ENCODE measurements at places on chromosomes 5 and 9.
A peak's percentile ranks its signal among the peaks of the same experiment; 100 is the strongest.

- DNase-seq, result no peak
- H3K36me3 ChIP-seq, result no peaks in the 10 kb centered on the region
- H3K27me3 ChIP-seq, result no peaks in the 10 kb centered on the region
- peak overlapping the region; percentile 77 for H3K27ac ChIP-seq
- peaks cover 22% of the 10 kb centered on the region for H3K4me1 ChIP-seq
Measured at GRCh38 chr9:36128349-36128748, 8.2 kb upstream of the GLIPR2 start.

- no peak for DNase-seq
- H3K27ac ChIP-seq, result no peak overlapping the region
- no peak overlapping the region for H3K4me3 ChIP-seq
- H3K36me3 ChIP-seq, result no peaks in the 10 kb centered on the region
- peaks cover 34% of the 10 kb centered on the region for H3K27me3 ChIP-seq
Measured at GRCh38 chr9:91678807-91679580, 255.4 kb upstream of the NFIL3 start.

DNA sequence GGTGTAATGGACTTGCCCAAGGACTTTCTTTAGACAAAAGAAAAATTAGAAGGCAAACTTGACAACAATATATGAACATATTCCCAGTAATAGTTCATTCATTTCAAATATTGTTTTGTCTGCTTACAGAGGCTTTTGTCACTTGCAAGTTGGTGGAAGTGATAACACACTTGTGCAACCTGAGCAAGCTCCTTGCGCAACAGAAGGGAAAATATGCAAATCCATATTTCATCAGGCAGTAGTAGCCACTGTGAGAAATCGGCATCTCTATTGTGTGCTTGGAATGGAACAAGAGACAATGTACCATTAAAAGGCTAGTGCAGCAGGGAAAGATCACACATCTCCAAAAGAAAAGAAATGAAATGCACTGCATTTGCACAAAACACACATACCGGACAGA lies 125.3 kb upstream of the RASEF start:
- no peak overlapping the region for H3K4me3 ChIP-seq
- no peaks in the 10 kb centered on the region for H3K36me3 ChIP-seq
- no peak overlapping the region for H3K27ac ChIP-seq
- H3K27me3 ChIP-seq, result peaks cover 9% of the 10 kb centered on the region
- H3K4me1 ChIP-seq, result no peaks in the 10 kb centered on the region
- DNase-seq, result no peak

GRCh38 chr5:134656690-134657089 lies 8.1 kb downstream of the SEC24A start:
- peak overlapping the region; percentile 56 for H3K27ac ChIP-seq
- DNase-seq, result no peak
- H3K27me3 ChIP-seq, result no peaks in the 10 kb centered on the region
- peaks cover 19% of the 10 kb centered on the region for H3K4me1 ChIP-seq
- no peak overlapping the region for H3K4me3 ChIP-seq

- H3K36me3 ChIP-seq, result peaks cover 31% of the 10 kb centered on the region
- no peaks in the 10 kb centered on the region for H3K27me3 ChIP-seq
- H3K4me3 ChIP-seq, result no peak overlapping the region
- DNase-seq, result no peak
- H3K4me1 ChIP-seq, result no peaks in the 10 kb centered on the region
Measured at GRCh38 chr5:31453522-31453921, 78.4 kb downstream of the DROSHA start.

- H3K36me3 ChIP-seq, result no peaks in the 10 kb centered on the region
- H3K4me3 ChIP-seq, result no peak overlapping the region
- H3K27me3 ChIP-seq, result peaks cover 22% of the 10 kb centered on the region
- H3K4me1 ChIP-seq, result peaks cover 6% of the 10 kb centered on the region
Measured at GRCh38 chr9:89000371-89000781, 9.1 kb downstream of the S1PR3 start.

DNA sequence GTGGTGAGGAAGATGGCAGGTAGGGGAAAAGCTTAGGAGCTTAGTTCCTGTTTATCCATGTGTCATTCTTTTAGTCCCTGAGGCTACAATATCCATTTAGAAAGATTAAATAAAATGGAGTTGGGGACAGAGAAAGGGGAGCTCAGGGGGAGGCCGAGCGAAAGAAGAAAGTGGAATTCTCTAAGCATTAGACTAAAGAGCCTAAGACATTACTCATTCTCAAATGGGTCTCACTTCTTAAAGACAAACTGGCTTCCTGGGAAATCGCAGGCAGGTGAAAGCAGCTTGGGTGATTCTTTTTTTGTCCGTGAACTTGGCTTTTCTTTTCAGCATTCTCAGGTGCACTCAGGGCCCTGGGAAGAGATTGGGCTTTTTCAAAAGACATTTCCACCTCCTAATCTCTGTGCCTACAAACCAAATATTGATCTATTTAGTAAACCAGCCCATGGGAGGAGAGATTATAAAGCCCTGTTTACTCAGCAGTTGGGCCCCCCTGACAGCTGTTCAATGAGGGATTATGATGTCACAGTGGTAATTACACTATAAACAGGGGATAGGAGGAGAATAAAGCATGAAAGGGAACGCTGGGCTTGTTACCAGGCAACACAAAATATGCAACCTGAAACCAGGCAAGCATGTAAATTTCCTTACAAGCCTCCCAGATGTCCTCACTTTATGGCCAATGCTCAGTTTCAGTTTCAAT lies 584.0 kb downstream of the ACTL7B start:
- peaks cover 3% of the 10 kb centered on the region for H3K36me3 ChIP-seq
- no peak overlapping the region for H3K4me3 ChIP-seq
- H3K4me1 ChIP-seq, result no peaks in the 10 kb centered on the region
- no peaks in the 10 kb centered on the region for H3K27me3 ChIP-seq
- no peak overlapping the region for H3K27ac ChIP-seq

- DNase-seq, result no peak
- peaks cover 18% of the 10 kb centered on the region for H3K36me3 ChIP-seq
- H3K4me3 ChIP-seq, result no peak overlapping the region
- H3K27ac ChIP-seq, result no peak overlapping the region
- peaks cover 9% of the 10 kb centered on the region for H3K4me1 ChIP-seq
Measured at GRCh38 chr9:133560311-133560710, 25.8 kb downstream of the ADAMTSL2 start.

DNA sequence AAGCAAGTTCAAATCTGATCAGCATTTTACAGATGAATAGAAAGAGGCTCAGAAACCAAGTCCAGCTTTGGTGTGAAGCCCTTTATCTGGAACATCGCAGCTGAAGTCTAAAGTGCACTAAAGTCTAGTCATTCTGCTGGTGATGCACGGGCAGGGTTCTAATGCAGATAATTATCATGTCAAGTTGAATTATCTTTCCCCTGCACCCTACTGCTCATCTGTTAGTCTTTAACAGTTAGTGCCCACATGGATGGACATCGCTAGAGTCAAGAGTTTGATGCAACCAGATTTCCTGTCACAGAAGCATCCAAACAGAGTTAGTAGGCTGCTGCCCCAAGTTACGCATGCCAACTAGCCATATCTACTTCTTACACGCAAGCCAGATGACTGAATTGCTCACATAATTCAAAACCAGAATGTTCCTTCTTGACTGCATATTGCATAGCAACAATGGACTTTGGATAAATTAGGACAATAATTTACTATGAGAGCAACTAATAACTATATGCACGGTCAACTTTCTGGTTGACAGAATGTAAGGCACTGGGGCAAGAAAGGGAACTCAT lies 1.6 kb upstream of the TOMM5 start:
- DNase-seq, result no peak
- H3K36me3 ChIP-seq, result peaks cover 12% of the 10 kb centered on the region
- H3K4me3 ChIP-seq, result peak overlapping the region; percentile 97
- peaks cover 27% of the 10 kb centered on the region for H3K4me1 ChIP-seq
- peaks cover 19% of the 10 kb centered on the region for H3K27me3 ChIP-seq
- H3K27ac ChIP-seq, result no peak overlapping the region

DNA sequence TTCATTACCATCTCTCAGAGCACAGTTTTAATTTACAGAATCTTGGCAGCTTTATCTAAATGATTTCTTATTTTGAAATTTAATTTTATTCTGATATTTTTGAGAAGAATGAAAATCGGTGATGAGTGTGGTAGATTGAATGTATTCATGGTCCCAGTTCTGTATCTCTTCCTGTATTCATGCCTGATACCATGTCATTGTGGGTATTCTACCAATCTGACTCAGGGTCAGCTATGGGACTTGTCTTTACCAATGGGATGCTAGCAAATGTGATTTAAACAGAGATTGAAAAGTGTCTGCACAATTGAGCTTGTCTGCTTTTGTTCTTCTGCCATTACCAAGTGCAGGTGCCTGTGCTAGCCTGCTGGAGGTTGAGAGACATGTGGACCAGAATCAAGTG lies 17.8 kb upstream of the ZNF618 start:
- H3K27me3 ChIP-seq, result peaks cover 56% of the 10 kb centered on the region
- H3K36me3 ChIP-seq, result no peaks in the 10 kb centered on the region
- H3K4me1 ChIP-seq, result no peaks in the 10 kb centered on the region

GRCh38 chr9:136047076-136047774 lies 47.9 kb downstream of the NACC2 start:
- H3K27me3 ChIP-seq, result no peaks in the 10 kb centered on the region
- H3K27ac ChIP-seq, result no peak overlapping the region
- H3K36me3 ChIP-seq, result peaks cover 7% of the 10 kb centered on the region
- peaks cover 20% of the 10 kb centered on the region for H3K4me1 ChIP-seq
- DNase-seq, result peak; percentile 60
- H3K4me3 ChIP-seq, result no peak overlapping the region

DNA sequence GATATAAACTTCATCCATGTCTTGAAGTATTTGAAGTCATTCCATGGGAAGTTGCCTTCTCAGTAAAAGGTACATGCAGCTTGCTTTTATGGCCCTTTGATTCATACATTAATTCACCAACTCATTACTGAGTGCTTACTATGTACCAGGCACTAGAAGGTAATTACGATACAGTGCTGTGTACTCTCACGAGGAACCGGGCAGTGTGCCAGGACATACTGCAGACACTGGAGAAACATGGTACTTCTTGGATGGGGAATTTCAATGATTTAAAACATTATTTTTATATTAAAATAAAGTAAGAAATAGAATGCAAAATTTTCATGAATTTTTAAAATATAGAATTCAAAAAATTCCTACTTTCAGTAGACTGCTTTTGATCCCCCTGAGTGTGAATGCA lies 71.4 kb upstream of the WDR41 start:
- H3K4me3 ChIP-seq, result no peak overlapping the region
- DNase-seq, result no peak
- no peaks in the 10 kb centered on the region for H3K4me1 ChIP-seq

GRCh38 chr9:131875828-131876485 lies 136.1 kb upstream of the RAPGEF1 start:
- H3K4me3 ChIP-seq, result no peak overlapping the region
- no peaks in the 10 kb centered on the region for H3K27me3 ChIP-seq
- H3K36me3 ChIP-seq, result peaks cover 3% of the 10 kb centered on the region
- peaks cover 10% of the 10 kb centered on the region for H3K4me1 ChIP-seq
- no peak for DNase-seq

DNA sequence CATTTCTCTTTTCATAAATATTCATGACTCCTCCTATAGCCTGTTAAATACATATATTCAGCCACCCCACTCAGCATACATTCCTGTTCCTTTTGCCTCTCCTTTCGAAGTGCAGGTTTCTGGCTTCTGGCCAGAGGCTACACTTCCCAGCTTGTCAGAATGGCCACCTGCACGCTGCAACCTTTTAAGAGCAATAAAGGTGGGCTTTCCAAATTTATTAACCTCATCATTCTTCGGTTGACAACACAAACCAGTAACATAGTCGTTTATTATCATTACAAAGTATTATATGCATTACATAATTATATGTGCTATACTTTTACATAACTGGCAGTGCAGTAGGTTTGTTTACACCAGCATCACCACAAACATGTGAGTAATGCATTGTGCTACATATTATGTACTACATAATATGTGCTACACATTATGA lies 16.5 kb upstream of the TMEM171 start:
- H3K27me3 ChIP-seq, result peaks cover 5% of the 10 kb centered on the region
- H3K4me1 ChIP-seq, result no peaks in the 10 kb centered on the region
- no peak for DNase-seq
- no peaks in the 10 kb centered on the region for H3K36me3 ChIP-seq
- no peak overlapping the region for H3K27ac ChIP-seq

DNA sequence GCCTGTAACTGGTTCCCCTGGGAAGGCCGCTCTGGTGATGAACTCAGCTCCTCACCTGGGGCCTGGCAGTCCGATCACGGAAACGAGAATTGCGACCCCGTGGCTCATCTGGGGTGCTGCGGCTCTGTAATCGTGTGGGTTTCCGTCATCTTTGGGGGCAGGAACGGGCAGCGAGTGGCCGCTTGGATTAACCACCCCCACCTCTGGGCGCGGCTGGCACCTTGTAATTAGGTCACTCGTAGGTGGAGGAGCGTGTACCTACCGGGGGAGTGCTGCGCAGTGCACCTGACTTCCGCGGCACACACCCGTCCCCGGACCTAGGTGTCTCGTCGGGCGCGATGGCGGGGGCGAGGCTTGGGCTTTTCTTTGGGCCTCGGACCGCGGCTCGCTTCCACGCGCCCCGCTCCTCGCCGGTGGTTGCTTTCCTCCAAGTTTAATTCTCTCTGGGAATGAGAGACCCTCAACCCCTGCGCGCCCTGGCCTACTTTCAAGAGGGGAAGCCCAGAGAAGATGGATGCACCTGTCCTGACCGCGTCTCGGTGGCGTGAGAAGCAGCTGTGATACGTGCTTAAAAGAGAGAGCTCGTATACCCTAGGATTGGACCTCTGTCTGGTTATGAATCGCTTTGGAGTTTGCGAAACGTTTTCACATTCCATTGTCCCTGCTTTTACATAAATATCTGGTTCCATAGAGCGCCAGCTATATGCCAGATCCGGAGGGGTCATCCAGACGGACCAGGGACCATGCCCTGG lies 744 bp upstream of the PPP2CA start:
- no peaks in the 10 kb centered on the region for H3K27me3 ChIP-seq
- peak; percentile 89 for DNase-seq
- peaks cover 31% of the 10 kb centered on the region for H3K4me1 ChIP-seq
- H3K4me3 ChIP-seq, result peak overlapping the region; percentile 98

GRCh38 chr9:5953743-5954707 lies 61.4 kb downstream of the RANBP6 start:
- H3K27me3 ChIP-seq, result no peaks in the 10 kb centered on the region
- H3K4me1 ChIP-seq, result peaks cover 9% of the 10 kb centered on the region
- H3K36me3 ChIP-seq, result peaks cover 6% of the 10 kb centered on the region
- H3K27ac ChIP-seq, result no peak overlapping the region
- H3K4me3 ChIP-seq, result no peak overlapping the region

DNA sequence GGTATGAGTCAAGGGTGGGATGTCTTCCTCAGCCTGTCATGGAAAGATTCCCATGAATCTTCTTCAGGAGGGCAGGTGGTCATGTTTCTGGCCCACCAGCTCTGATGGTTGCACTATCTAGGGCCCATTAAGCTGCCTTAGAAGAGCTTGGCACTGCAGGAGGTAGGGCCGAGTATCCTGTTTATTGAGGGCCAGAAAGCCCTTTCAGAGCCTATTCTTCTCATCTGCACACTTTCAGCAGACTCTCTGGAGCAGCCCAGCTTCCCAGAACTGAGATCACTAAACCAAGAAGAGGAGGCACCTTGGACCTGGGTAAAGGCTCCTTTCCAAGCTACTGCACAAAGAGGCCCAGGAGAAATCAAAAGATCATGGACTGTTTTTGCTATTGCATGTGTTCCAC lies 146.5 kb downstream of the MTX3 start:
- H3K4me1 ChIP-seq, result no peaks in the 10 kb centered on the region
- H3K27ac ChIP-seq, result no peak overlapping the region
- peaks cover 65% of the 10 kb centered on the region for H3K27me3 ChIP-seq
- no peak overlapping the region for H3K4me3 ChIP-seq
- DNase-seq, result no peak

Measured in effector memory CD8-positive, alpha-beta T cell (primary cell).